ENCODE measurements at places on chromosomes 5 and 9.

DNA sequence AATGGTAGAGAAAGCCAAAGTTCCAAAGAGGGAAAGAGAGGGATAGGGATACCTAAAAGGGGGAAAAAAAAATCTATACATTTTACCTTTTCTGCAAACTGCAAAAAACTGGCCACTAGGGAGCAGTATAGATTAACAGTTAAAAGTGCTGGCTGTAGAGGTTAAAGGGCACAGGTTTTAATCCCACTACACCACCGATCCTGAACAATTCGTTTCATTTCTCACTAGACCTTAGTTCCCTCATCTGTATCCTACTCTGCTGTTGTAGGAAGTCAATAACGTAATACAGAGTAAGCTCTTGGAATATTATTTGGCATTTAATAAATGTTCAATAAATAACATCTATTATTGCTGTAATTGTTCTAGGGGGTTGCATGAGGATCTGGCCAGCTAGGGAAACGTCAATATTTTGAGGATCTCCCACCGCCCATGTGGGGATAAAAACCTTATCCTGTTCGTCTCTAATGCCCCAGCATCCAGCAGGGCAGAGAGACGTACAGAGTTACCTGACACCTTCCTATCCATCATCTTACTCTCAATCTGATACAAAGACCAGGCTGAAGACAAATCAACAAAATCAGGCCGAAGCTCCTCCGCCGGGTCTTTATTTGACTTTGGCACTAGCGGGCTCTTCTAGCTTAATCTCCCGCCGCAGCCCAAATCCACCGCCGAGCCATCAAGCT is 757 bp downstream of the CDC26 start:
- no peak for DNase-seq

DNA sequence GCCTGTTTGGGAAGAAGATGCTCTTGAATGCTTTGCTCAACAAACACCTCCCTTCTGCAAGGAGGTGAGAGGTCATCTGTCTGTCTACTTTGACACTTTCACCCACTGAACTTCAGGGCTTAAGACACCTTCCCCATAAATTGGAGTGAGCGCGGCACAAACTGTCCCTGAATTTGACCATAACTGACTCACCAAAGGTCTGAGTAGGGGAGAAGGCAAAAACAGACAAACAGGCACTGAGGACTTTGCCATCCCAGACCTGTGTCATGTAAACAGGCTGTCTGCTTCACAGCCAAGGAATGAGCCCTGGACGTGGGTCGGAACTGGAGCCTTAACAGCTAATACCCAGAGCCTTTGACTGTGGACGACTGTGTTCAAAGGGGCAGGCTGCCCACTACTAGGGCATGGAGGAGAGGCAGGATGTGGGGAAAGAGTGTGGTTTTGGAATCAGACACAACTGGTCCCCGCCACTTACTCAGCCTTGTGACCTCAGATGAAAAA is 320.9 kb upstream of the KLF4 start:
- no peak for DNase-seq

DNA sequence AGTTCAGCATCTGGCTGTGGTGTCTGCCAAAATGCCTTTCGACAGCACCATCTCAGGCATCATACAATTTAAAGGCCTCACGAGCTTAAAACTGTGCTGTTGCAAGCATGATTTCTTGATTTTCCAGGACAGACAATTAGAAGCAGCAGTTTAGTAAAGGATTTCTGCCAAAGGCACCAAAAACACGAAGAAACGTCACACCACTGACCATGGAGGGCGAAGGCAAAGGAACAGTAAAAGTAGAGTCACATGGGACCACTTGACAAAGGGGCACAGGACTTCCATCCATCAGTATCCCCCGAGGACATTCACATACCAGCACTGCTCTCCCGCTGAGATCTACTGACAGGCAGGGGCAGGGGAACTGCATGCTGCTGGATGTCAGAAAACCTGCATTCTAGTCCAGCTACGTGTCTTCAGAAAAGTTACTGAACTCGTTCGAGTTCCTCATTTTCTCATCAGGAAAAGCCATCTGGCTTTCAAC is 70.4 kb upstream of the FBXW11 start:
- no peak for DNase-seq

GRCh38 chr9:4423207-4423610 is 67.1 kb upstream of the SLC1A1 start:
- no peak for DNase-seq

DNA sequence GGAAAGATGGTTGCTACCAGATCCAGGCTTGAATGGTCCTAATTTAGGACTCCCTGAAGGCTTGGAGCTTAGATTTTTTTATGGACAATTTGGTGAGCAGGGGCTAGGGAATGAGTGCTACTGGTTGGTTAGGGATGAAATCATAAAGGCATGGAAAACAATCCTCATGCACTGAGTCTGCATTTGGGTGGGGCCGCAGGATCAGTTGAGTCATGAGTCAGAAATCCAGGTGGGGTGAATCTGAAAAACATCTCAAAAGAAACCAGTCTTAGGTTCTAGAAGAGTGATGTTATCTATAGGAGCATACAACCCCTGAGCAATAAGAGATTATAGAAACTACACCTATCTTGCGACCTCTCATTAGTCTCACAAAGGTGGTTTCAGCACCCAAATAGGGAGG is 300.0 kb downstream of the KIF4B start:
- DNase-seq = no peak

DNA sequence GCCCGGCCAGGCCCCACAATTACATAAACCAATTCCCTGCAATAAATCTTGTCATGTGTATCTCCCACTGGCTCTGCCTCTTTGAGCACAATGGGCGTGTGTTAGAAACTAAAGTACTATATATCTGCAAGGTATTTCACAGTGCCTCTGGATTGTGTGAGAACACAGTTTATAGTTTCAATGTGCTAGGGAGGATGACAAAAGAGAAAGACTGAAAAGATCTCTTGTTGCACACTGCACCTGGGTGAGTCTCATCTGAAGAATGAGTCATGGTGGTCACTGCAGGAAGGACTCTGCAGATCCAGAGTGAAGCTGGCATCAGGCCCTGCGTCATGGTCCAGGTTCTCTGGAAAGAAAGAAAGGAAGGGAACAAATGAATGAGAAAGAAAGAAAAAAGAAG is 20.7 kb upstream of the CTSV start:
- DNase-seq = no peak

DNA sequence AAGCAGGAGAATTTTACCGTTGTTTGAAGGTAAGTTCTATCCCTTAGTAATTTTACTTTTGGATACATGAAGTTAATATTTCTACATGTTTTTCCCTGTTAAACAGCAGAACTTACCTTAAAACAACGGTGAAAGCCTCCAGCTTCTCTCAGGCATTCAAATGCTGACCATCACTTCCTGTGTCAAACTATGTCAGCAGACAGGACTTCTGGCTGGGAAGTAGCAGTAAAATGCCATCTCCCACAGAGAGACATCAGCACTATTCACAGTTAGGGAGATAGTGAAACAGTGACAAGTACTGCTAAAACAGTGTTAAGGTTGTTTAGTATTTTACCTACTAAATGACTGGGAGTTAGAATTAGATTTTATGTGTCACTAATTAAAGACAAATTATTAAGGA is 34.2 kb upstream of the GOLGA1 start:
- DNase-seq = no peak

DNA sequence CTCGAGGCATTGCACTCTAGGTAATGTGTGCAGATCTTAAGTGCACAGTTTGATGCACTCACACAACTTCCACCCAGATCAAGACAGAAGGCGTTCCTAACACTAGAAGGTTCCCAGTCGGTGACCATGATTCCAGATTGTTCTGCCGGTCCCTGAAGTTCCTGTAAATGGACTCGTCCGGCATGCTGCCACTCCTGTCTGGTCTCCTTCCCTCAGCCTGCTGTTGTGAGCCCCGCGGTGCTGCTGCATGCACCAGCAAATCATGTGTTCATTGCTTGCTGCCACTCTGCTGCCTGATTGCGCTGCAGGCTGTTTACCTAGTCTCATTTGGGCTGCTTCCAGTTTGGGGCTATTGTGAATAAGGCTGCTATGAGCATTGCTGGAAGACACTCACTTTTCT is 11.5 kb downstream of the STKLD1 start:
- no peak for DNase-seq

GRCh38 chr5:3310541-3311261 is 284.9 kb upstream of the IRX1 start:
- DNase-seq = no peak

DNA sequence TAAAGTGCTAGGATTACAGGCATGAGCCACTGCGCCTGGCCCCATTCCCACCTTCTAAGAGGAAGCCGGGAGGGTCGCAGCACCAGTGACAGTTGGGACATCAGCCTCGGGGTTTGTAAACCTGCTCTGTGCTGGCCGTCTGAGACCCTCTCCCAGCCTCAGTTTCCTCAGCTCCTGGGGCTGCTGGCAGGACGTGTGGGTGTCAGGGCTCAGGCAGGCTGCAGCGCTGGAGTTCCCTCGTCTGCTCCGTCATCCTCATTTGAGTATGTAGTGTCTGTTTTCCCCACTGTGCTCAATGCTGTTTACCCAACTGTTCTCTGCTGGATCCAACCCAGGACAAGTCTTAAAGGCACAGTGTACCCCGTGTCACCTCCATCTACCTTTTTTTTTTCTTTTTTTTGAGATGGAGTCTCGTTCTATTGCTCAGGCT is 2.0 kb upstream of the NINJ1 start:
- no peak for DNase-seq

- no peak for DNase-seq
Observed at GRCh38 chr5:90134892-90135291, 274.7 kb downstream of the CETN3 start.

GRCh38 chr5:98319299-98320011 is 454.0 kb upstream of the RGMB start:
- DNase-seq = no peak

DNA sequence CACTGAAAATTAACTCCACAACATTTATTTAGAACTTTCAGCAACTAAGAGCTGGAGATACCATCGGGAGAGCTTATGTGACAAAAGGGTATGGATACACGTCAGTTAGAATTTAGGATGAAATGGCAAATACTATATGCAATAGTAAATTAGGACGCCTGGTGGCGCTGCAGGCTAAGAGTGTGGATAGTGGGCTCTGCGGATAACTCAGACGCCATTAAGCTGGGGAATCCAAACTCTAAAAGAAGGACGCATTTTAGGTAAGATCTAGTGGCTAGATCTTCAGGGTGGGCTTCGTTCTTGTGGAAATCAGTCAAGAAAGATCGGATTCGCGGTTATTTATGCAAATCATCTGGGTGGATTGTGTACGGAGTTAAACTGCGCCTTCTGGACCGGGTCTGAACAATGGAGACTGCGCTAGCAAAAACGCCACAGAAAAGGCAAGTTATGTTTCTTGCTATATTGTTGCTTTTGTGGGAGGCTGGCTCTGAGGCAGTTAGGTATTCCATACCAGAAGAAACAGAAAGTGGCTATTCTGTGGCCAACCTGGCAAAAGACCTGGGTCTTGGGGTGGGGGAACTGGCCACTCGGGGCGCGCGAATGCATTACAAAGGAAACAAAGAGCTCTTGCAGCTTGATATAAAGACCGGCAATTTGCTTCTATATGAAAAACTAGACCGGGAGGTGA is at the start of gene PCDHB5:
Gene PCDHB5, plus strand, starts transcription at position 177 of the 688 bp plus-strand sequence. Its CDS starts 229 bp downstream, at position 406.
- DNase-seq = no peak

- no peak for DNase-seq
Observed at GRCh38 chr5:173778152-173778782, 109.9 kb upstream of the CPEB4 start.

DNA sequence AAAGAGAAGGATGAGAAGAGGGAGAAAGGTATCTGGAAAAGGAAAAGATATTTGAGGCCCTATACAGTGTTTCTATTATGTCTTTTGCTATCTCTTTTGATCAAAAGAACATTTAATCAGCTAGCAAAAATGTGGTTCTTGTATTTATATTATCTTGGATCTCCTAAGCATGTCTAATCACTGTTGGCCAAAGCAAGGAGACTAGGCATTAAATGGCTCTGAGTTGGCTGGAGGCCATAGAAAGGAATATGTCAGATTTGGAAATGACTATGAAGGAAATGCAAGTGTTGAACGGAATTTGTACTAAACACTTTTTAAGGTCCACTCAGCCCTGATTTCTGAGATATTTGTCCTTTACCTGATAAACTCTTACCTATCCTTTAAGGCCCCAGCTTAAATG is 22.4 kb upstream of the THG1L start:
- DNase-seq = no peak

GRCh38 chr9:79883073-79883645 is 311.4 kb downstream of the TLE4 start:
- no peak for DNase-seq
